ENCODE measurements at places on chromosomes 1 and 21.
A peak's percentile ranks its signal among the peaks of the same experiment; 100 is the strongest.

GRCh38 chr1:236809148-236809547 lies 14.1 kb downstream of the MTR start:
- DNase-seq = no peak

DNA sequence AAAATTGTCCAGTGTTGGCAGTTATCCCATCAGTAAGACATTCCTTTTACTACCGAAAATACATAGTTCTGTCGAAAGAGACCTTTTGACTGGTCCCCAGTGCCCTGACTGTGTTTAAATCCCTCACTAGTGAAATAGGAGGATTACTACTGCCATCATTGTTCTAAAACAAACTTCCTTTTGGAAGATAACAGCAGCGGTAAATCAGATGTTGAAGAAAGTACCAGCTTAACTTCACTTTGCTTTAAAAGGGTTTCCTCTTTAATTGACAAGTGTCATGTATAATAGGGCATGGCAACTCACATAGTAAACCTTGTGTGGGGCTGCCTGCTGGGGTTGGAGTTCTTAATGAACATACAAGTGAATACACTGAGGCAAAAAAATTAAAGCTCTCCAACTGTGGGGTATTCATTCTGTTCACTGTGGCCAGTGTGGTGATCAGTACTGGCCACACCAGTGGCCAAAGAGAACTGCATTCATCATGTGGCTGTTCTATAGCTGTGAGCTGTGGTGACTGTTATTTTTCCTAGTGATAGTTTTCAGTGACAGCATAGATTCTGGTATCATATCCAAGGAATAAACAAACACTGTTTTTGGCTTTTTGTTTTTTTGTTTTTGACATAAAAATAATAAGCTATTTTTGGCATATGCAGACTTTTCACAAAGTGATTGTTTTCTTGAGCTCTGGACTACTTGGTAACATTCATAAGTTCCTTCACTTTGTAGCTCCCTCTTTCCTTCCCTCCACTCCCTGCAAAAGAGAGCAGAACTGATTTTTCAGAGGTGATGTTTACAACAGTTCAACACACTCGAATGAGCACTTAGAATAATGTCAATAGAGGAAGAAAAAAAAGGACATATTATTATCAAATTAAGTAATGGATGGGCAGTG lies 74.5 kb downstream of the NFIA start:
- no peak for DNase-seq

GRCh38 chr1:184890539-184890973 lies 83.8 kb downstream of the NIBAN1 start:
- peak; percentile 3 for DNase-seq

DNA sequence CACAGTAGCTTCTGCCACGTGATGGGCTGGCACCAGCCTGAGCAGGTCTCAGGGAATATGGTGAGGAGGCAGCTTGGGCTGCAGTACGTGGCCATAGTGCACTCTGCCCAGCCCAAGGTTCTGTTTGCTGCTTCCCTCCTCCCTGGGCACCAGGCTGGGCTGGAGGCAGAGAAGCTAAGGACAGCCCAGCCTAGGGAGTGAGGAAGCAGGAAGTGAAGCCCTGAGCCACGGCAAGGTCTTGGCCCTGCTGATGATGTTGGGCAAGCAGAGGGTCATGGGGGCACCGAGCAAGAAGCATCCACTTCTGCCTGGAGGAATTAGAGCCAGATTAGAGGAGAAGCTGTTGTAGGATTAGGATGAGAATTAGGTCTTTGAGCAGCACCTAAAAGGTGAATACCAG lies 326.7 kb upstream of the VAMP3 start:
- DNase-seq = no peak

GRCh38 chr1:38015978-38016725 lies 3.6 kb downstream of the UTP11 start:
- DNase-seq = no peak

DNA sequence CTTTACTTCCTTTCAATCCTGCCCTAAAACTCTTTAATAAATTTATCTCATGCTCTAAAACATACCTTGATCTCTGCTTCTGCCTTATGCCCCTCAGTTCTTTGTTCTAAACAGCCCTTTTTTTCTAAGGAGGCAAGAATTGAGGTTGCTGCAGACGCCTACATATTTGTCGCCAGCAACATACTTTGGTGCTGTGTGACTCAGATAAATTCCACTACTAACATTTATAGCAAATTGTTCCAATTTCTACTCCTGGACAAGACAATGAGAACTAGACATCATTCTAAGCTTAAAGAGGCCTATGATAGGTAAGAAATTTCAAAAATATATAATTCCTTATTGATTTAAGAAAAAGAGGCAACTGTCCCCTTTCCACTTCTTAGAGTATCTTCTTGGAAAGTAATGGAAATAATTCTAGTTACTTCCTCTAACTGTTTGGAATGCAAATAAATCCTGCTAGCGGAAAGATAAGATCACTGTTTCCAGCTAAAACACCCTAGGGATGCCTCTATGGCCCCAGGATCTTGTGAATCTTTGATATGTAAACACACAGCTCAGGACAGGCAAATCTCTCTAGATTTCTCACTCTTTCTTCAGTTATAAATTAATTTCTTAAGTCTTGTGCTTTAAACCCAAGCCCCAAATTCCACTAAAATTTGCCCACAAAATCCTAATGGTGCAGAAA lies 869.1 kb downstream of the KCNT2 start:
- no peak for DNase-seq
